Suppressor macrophage (primary cell): ENCODE measurements at places on chromosomes 1 and 21.

DNA sequence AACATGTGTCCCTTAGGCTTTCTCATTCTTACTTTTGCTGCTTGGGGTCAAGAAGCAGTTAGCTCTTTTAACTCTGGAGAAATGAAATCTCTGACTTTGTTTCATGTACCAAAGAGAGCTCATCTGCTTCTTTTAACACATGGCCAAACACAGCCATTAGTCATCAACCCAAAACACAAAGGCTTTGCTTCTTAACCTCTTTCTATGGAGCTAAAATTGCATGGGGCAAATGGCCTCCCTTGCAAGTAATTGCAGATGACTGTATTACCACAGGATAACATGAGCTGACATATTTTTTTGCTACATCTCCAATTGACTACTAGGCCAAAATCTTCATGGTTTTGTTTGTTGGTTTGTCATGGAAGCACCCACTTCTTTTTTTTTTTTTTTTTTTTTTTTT lies 300.9 kb downstream of the BRINP3 start:
- DNase-seq, result no peak

DNA sequence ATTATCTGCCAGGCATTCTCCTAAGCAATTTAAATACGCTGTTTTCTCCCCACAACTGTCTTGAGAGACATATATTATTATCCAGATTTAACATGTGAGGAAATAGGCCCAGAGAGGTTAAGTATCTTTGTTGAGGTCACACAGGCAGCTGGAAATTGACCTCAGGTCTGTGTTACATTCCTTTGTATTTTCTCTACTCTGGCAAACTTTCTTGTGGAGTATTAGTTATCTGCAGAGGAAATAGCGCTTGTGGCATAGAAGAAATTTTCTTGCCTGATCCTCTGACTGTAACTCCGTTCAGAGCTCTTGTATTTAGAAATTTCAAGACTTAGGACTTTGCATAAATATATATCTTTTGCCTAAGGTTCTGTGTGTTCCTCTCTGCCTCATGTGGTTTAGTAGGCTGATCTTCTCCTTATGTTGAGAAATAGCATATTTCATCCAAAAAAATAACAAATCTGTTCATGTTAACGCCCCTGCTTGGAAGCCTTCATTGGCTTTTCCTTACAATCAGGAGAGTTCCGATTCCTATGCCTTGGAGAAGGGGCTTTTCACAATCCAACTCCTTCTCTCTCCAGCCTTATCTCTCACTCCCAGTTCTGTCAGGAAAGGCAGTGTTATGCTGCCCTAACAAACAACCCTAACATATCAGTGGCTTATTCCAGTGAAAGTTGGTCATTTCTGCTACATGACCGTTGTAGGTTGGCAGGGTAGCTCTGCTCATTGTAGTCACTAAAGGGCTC lies 2.5 kb upstream of the JUN start:
- DNase-seq, result no peak

- DNase-seq, result no peak
These were observed 71.4 kb upstream of the GORAB start for GRCh38 chr1:170460414-170461155.

DNA sequence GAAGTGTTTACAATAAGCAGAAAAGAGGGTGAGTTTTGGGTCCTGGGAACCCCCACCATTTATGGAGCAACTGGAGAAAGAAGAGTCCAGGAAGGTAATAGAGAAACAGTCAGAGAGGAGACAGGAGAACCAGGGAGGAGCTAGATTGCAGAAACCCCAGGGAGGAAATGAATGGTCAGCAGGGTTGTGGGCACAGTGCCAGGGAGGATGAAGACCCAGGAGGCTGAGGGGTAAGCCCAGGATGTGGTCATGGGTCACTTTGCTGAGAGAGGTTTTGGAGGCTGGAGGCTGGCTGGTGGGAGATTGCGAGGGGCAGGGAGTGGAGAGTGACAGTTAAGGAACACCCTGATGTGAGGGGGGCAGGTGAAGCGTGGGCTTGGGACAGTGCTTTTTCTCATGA lies 169.9 kb upstream of the CSF3R start:
- DNase-seq, result peak; percentile 9

DNA sequence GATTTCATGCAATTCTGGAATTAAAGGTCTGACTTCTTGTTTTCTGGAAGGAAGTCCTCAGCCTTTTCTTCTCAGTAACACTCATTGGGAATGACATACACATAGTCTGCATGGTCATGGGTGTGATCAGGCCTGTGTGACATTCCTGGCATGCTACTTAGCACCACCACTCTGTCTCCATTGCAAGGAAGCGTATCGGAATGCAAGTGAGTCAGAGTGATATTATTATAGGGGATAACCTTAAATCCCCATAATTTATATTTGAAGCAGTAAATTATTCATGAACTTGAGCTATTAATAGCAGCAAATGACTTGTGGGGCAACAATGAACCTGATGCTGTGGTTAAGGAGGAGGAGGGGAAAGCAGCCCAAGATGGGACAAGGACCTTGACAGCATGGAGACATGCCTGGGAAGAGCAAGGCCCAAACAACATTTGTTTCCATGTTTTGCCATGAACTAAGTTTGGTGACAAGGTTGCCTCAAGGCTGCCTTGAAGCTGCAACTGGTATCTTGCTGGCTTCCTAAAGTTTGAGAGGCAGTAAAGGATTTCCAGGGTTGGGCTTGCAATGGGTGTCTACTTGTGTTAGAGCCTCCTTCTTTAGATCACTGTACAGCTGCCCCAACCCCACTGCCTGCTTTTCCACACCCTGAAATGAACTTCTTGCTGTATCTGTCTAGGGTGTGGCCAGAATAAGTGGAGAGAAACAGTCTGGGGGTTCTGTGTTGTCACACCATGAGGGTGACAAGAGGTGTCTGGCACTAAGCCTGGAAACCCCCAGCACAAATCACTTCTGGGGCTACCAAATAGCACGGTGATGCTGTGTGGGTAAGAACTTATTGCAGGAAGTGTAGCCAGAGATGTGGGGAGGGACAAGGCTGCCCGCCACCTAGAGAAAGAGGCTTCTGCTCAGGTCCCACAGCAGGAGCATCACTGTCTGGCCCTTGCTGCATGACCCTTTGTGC lies 4.6 kb downstream of the MAB21L3 start:
- no peak for DNase-seq

DNA sequence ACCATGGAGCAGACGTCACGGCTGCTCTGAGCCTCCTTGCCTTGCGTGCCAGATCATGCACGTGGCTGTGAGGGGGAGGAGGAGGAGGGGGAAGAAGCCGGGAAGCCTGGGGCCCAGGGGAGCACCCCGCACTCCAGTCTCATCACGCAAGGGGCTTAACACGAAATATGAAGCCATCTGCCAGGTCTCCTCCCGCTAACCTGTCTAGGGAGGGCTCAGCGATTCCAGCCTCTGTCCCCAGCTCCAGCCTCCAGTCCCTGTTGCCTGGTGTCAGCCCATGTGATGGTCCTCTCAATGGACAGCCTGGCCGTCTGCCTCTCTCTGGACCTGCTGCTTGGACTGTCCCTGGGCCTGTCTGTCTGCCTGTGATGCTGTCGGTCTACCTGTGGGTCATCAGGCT lies 22.5 kb upstream of the C1QA start:
- no peak for DNase-seq

GRCh38 chr1:226798427-226799411 lies 59.6 kb upstream of the ITPKB start:
- peak; percentile 47 for DNase-seq

- DNase-seq, result no peak
These were observed 425.0 kb upstream of the VAMP3 start for GRCh38 chr1:7346070-7346596.

DNA sequence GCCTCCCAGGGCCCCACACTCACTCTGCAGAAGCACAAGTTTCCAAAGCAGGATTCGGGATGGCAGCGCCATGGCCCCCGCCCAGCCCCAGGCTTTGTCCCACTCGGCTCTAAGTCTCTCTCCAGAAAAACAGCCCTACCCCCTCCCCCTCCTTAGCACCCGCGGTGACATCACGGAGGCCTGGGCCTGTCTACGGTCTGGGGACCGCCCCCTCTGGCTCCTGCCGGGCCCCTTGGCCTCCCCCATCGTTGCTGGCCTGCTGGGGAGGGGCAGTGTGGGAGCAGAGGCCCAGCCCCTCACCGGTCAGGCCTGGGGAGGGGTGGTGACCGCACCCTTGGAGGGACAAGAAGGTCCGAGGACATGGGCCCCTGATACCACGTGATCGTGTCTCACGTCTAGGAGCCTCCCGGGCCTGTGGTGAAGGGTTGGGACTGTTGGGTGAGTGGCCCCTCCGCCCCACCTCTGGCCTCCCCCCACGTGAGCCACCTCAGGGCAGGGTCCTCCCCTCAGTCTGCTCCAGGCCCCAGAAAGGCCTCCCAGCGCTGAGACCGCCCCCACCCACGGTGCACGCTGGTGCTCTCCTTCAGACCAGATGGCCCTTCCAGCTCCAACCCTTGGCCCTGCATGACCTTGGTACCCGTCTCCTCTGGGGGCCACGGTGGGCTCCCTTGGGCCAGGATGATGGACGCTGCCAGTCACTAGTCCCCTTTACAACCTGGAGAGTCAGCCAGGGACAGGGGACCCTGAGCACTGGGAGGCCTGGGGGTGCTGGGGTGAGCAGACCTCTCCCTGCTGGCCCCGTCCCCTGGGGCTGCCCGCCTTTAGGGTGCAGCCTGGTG lies at the start of gene MXRA8:
MXRA8 (minus strand) TSS at position 123 of the 839 bp plus-strand sequence; CDS start at position 72, 51 bp downstream.
- DNase-seq, result peak; percentile 4

DNA sequence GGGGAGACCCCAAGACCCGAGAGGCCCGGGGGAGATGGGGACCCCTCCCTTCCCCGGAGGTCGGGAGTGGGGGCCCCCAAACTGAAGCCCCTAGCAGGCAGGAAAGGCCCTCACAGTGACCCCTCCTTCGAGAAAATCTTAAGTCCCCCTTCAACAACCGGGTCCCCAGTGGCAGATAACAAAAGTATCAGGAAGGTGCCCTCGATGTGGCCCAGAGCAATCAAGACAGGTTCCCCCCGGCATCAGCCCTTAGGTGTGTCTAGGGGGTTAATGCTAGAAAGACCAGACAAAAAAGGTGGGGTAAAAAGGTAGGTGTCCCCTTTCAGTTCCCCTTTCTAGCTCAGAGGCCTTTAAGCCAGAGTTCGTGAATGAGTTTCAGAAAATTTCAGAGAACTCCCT lies 282 bp upstream of the ECE1 start:
- no peak for DNase-seq

GRCh38 chr1:87583459-87583858 lies 254.8 kb downstream of the LMO4 start:
- DNase-seq, result no peak

DNA sequence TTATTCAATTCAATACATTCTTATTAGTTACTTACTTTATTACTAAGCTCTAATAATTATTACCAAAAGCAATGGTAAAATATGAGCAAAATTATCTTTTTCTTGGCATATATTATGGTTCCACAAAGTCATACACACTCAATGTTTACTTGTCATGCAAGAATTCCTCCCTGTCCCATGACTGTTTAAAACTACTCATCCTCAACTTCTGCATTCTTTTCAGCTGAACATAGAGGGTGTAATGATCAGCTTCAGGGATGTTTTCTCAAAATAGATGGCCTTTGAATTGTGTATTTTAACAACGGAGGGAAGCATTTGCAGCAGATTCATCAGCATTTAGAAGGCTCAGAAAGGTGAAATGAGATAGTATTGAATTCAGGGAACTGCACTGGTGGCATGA lies 499.0 kb downstream of the RWDD3 start:
- no peak for DNase-seq

DNA sequence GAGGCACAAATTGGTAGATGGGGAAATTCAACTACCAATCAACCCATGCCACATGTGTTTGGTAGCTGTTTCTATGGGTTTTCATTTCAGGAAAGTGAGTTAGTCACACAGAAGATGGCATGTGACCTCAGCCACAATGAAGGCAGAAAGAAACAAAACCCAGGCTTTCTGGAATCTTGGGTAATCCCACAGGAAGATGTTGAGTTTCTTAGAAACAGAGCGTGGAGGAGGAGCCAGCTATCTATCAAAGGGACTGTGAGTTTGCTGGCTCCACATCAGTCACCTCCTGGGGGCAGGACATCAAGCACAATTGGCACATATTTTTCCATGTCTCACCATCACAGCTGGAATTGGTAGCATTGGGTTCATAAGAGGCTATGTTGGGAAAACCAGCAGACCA lies 188.9 kb upstream of the PLXNA2 start:
- no peak for DNase-seq

DNA sequence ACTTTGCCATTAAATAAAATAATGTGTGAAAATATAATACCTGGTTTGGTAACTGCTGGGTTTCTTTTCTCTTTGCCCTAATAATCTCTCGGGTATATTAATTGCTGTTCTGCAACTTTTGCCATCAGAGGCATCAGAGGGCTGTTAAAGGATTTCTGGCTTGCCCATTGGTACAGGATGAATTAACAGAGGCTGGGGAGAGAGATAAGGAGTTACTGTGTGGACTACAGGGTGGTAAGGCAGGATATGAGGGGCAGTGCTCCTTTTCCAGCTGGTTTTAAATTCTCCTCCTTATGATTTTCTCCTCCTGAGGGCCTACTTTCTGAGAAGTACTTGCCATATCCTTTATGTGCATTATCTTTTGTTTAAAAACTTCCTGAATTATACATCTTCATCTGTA lies 48.3 kb downstream of the FGGY start:
- no peak for DNase-seq

DNA sequence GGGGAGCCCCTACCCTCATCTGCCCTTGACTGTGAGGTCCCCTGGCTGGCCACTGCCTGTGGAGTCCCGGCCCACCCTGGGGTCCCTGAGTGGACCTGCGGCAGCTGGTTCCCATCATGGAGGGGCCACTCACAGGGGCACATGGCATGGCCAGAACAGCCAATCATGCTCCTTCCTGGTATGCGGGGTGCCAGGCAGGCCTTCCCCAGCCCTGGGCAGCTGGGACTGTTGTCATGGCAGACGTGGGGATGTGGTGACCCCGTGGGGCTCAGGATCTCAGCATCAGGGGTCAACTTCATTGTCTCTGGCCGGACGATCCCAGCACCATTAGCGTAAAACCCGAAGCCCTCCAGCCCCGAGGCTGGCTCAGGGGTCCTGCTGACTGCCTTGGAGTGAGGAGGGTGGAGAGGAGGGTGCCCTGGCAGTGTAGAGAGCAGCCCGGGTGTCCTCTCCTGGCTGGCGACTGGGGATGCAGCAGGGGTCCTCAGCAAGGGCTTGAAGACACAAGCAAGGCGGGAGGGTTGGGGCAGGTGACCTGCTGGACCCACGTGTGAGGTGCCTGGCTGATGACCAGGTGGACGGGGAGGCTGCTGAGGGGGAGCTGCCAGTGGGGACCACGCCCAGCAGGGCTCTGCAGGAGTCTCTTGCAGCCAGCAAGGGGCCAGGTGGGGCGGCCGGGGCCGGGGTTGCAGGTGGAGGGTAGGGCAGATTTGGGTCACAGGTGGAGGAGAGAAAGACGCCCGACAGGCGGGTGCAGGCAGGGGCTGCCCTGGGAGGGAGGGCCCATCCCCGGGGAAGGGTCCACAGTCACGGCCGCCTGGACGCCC lies 45.1 kb downstream of the TRIM11 start:
- DNase-seq, result no peak

GRCh38 chr1:150683914-150684313 lies 13.0 kb downstream of the GOLPH3L start:
- no peak for DNase-seq

GRCh38 chr1:156931974-156932710 lies 11.7 kb downstream of the LRRC71 start:
- DNase-seq, result no peak

- no peak for DNase-seq
These were observed 59.0 kb upstream of the EFHD2 start for GRCh38 chr1:15350551-15351200.
